ENCODE measurements at places on chromosomes 6 and 20. TPM values are rescaled to one million over a fixed set of nuclear protein-coding genes. Genes with fewer than 3 reads are reported as not detected.
A peak's percentile ranks its signal among the peaks of the same experiment; 100 is the strongest.

DNA sequence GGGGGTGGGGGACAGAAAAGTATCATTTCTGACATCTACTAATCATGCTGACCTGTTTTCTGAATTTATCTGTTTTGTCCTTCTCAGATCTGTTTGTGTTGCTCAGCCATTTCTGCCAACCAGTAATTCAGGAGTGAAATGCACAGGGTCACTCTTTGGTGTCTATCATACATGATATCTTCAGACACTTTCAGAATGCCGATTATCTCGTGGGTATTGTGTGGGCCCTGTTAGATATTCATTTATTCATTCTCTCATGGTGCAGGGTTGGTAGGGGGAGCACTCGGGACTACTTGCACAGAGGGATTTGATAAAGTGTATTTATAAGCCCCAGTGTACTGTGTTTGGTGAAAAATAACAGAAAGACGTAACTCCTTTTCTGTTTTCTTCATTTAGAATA lies 101.2 kb upstream of the CITED2 start:
- no peak overlapping the region for H3K27ac ChIP-seq
- no peaks in the 10 kb centered on the region for H3K27me3 ChIP-seq
- H3K4me1 ChIP-seq: no peaks in the 10 kb centered on the region
- no peaks in the 10 kb centered on the region for H3K36me3 ChIP-seq

GRCh38 chr20:34654207-34654744 lies 22.6 kb downstream of the PIGU start:
- no peak for DNase-seq
- H3K4me3 ChIP-seq: no peak overlapping the region
- no peaks in the 10 kb centered on the region for H3K4me1 ChIP-seq
- no peaks in the 10 kb centered on the region for H3K27me3 ChIP-seq

- H3K4me3 ChIP-seq: no peak overlapping the region
- H3K27ac ChIP-seq: no peak overlapping the region
- DNase-seq: no peak
Measured at GRCh38 chr6:19805129-19805481, 32.1 kb upstream of the ID4 start.

DNA sequence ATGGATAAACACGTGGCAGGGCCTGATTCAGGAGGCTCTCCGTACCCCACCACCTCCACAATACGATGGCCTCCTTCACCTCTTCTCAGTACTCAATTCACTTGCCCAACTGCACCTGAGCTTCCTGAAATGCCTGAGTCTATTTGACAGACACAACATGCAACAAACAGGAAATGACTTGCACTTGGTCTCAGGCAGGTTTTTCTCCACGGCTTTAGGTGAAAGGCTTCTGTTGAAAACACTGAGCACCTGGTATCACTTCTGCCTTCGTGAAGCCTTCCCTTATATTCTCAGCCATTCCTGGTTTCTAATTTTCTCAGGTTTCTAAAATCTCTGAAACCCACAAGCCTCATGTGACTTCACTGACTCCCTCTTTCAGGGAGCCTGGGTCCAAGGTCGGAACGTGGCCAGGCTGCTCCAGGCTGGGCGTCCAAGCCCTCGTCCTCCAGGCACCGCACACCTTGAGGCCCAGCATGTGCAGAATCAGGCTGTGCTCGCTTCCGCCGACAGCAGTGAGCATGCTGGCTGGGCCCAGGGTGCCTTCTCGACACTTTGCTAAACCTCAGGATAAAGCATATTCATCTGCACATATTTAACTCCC lies 34.7 kb downstream of the TAF4 start:
- H3K27ac ChIP-seq: no peak overlapping the region
- peaks cover 42% of the 10 kb centered on the region for H3K4me1 ChIP-seq
- H3K36me3 ChIP-seq: no peaks in the 10 kb centered on the region
- no peak overlapping the region for H3K4me3 ChIP-seq
- peak; percentile 47 for DNase-seq
- H3K27me3 ChIP-seq: no peaks in the 10 kb centered on the region

GRCh38 chr20:39773380-39774000 lies 811.3 kb downstream of the DHX35 start:
- H3K4me3 ChIP-seq: no peak overlapping the region
- no peak overlapping the region for H3K27ac ChIP-seq

GRCh38 chr20:48705240-48706115 lies 122.3 kb downstream of the PREX1 start:
- no peaks in the 10 kb centered on the region for H3K27me3 ChIP-seq
- H3K27ac ChIP-seq: no peak overlapping the region
- H3K4me1 ChIP-seq: peaks cover 9% of the 10 kb centered on the region
- peaks cover 9% of the 10 kb centered on the region for H3K36me3 ChIP-seq
- H3K4me3 ChIP-seq: no peak overlapping the region

GRCh38 chr6:123529058-123529457 lies 107.7 kb downstream of the TRDN start:
- no peak for DNase-seq
- no peak overlapping the region for H3K27ac ChIP-seq
- no peak overlapping the region for H3K4me3 ChIP-seq
- H3K4me1 ChIP-seq: no peaks in the 10 kb centered on the region
- no peaks in the 10 kb centered on the region for H3K27me3 ChIP-seq

DNA sequence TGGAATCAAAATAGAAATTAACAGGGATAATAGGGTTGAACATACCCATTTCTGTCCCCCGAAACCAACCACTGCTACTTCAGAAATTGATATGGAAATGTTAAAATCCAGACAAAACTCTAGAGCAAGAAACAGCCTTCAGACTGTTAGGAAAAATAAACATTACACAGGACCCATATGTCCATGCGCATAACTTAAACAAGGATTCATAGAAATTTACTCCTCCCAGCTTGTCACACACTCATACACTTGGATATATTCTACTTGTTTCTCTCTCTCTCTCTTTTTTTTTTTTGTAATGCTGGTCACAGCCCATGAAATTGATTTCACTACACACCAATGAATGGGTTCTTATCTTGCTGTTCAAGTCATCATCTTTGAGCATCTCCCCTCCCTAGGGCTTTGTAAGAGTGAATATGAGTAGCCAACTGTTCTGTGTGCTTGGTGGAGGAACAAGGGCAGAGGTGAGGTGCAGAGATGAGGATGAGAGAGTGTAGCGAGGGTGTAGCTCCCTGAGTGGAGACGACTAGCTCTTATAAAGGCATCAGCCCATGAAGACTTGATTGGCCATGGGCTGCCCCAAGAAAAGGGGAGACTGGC lies 61.8 kb upstream of the MLN start:
- no peaks in the 10 kb centered on the region for H3K36me3 ChIP-seq
- no peak overlapping the region for H3K4me3 ChIP-seq
- no peak for DNase-seq
- no peak overlapping the region for H3K27ac ChIP-seq
- H3K27me3 ChIP-seq: no peaks in the 10 kb centered on the region

The PLA2G7 gene
- total RNA-seq: 2.4 TPM

DNA sequence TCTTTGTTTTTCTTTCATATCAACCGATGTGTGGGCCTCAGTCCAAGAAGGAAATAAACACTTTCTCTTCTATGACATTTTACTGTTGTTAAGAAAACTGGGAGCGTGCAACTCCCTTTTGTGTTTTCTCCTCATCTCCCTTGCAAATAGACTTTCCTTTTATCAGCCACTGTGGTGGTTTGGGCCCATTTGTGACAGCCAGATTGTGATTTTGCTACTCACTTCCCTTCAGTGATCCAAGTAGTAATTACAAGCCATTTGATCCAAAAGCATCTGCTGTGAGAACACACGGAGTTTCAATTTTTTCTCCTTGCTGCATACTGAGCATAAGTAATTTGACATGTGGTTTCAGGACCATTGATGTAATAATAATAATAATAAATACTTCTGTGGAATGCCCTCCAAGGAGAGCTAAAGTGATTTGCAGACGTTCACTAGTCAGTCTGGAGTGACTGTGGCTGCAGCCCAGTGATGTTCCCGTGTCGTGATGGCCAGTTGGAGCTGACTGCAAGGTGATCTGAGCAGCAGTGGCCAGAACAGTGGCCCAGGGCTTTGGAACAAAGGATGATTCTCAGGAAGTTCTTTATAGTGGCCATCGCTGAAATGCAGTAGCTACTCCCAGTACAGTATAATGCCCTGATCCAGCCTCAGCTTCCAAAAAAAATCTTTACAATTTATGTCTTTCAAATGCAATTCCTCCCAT lies 91.9 kb upstream of the CLDN20 start:
- H3K36me3 ChIP-seq: no peaks in the 10 kb centered on the region
- H3K4me1 ChIP-seq: peaks cover 16% of the 10 kb centered on the region
- no peak for DNase-seq
- H3K27me3 ChIP-seq: no peaks in the 10 kb centered on the region
- peak overlapping the region; percentile 3 for H3K4me3 ChIP-seq
- H3K27ac ChIP-seq: peak overlapping the region; percentile 71

The ZNF391 gene
- total RNA-seq: 2.9 TPM

- H3K4me1 ChIP-seq: no peaks in the 10 kb centered on the region
- no peak overlapping the region for H3K4me3 ChIP-seq
- H3K27ac ChIP-seq: no peak overlapping the region
- no peaks in the 10 kb centered on the region for H3K36me3 ChIP-seq
- DNase-seq: no peak
Measured at GRCh38 chr6:50826803-50827202, 8.1 kb downstream of the TFAP2B start.

DNA sequence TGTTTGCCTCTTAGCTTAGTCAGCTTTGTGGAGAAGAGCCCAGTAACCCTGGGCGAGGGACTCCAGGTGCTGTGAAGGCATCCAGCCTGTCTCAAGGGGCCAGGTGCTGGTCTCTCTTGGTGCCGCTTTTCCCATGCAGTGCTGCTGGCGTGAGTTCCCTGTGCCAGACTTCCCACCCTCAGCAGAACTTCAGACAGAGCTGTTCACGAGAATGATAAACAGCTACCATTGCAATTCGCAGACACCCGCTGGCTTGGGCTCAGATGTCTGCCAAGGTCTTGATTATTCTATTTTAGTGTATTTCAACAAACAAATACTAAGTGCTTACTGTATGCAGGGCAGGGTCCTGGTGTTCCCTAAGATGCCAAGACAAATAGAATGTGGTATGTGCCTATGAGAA lies 57.7 kb downstream of the RNF217 start:
- H3K36me3 ChIP-seq: no peaks in the 10 kb centered on the region
- H3K27me3 ChIP-seq: no peaks in the 10 kb centered on the region
- H3K4me1 ChIP-seq: no peaks in the 10 kb centered on the region
- H3K4me3 ChIP-seq: no peak overlapping the region
- no peak for DNase-seq
- no peak overlapping the region for H3K27ac ChIP-seq

- H3K27ac ChIP-seq: no peak overlapping the region
- H3K27me3 ChIP-seq: no peaks in the 10 kb centered on the region
- DNase-seq: no peak
- H3K4me1 ChIP-seq: no peaks in the 10 kb centered on the region
- peaks cover 9% of the 10 kb centered on the region for H3K36me3 ChIP-seq
- H3K4me3 ChIP-seq: no peak overlapping the region
Measured at GRCh38 chr20:32167552-32167951, 40.0 kb downstream of the PLAGL2 start.

DNA sequence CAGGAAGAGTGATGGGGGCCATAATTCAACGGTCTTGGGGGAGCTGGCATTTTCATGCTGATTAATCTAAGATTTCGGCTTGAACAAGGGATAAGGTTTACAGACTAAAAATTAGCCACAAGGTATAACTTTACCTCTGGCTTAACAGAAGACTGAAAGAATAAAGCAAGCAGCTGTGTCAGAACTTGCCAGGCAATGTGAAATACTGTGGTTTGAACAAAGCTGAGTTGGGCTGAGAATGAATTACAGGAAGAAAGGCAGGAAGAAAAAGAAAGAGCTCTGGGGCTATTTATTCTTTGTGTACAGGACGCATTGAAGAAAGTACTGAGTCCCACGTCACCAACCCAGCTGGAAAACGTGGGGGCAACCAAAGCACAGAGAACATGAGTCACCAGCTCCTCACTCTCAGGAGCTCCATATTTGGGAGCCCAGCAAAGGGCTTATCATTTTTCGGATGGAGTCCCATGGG lies 121.5 kb upstream of the NEDD9 start:
- no peak overlapping the region for H3K4me3 ChIP-seq
- H3K4me1 ChIP-seq: peaks cover 34% of the 10 kb centered on the region
- peaks cover 3% of the 10 kb centered on the region for H3K36me3 ChIP-seq
- no peak overlapping the region for H3K27ac ChIP-seq
- DNase-seq: peak; percentile 29

DNA sequence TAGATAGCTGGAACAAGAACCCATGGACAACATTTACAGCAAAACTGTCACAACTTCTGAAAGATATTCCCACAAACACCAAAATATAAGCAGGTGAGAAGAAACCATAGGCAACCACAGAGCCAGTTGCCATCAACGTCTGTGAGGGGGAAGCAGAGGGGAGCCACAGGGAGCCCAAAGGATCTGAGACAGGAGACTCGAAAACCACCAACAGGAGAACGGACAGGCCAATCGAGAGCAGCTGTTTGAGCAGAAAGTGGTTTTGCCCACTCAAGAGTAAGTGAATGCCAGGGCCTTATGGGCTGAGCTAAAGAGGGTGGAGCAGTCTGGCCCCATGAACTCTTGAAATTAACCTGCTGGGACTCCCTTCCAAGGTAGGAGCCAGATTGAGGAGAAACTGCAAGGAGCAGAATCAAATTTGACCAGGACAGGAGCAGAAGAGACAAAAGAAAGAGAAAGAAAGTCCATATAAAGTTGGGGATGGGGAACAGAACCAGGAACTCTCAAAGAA lies 195.4 kb downstream of the ANKRD60 start:
- H3K4me3 ChIP-seq: no peak overlapping the region
- no peaks in the 10 kb centered on the region for H3K4me1 ChIP-seq
- H3K27ac ChIP-seq: no peak overlapping the region
- H3K27me3 ChIP-seq: no peaks in the 10 kb centered on the region

The SLC22A23 gene
- 0.39 TPM for total RNA-seq

GRCh38 chr6:96058082-96058481 lies 42.3 kb downstream of the FUT9 start:
- no peak overlapping the region for H3K4me3 ChIP-seq
- no peak for DNase-seq
- no peak overlapping the region for H3K27ac ChIP-seq
- no peaks in the 10 kb centered on the region for H3K27me3 ChIP-seq
- no peaks in the 10 kb centered on the region for H3K4me1 ChIP-seq

The KDM1B gene
- 12.6 TPM for total RNA-seq

- no peaks in the 10 kb centered on the region for H3K27me3 ChIP-seq
- no peak overlapping the region for H3K27ac ChIP-seq
- H3K36me3 ChIP-seq: no peaks in the 10 kb centered on the region
- no peak overlapping the region for H3K4me3 ChIP-seq
Measured at GRCh38 chr6:137307163-137307854, 88.1 kb upstream of the IFNGR1 start.

DNA sequence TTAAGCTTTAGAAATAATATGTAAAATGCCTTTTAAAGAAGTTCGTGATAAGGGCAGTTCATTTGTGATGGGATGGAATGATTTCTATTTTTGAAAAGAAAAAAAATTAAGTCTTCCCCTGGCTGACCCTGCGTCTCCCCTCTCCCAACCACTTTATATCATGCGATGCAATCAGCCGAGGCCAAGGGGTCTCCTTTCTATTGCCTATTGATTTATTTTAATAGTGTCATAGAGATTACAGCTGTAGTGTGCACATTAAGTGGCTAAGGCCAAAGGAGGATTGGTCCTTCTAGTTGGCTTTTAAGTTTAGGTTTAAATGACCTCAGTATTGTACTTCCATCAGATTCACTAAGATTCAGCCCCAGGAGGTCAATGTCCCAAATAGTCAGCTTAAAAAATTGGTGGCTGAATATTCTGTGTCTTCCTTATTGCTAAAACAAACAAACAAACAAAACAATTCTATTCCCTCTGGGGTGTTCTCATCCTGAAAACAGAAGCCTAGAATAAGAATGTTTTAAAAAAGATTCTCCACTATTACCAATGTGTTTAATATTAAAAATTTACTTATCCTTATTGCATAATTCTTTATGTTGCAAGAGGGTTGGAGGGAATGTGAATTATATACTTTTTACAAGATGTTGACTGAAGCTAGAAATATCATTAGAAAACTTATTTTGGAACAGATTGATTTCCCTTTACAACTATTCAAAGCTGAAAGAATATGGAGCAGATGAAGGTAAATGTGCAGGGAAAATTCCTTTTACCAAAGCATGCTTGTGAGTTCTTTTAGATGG lies 359.1 kb downstream of the SAMD5 start:
- DNase-seq: no peak
- H3K4me3 ChIP-seq: no peak overlapping the region
- no peak overlapping the region for H3K27ac ChIP-seq
- no peaks in the 10 kb centered on the region for H3K4me1 ChIP-seq

All from CD8-positive, alpha-beta memory T cell (primary cell).